ENCODE measurements at places on chromosomes 3 and 15.

DNA sequence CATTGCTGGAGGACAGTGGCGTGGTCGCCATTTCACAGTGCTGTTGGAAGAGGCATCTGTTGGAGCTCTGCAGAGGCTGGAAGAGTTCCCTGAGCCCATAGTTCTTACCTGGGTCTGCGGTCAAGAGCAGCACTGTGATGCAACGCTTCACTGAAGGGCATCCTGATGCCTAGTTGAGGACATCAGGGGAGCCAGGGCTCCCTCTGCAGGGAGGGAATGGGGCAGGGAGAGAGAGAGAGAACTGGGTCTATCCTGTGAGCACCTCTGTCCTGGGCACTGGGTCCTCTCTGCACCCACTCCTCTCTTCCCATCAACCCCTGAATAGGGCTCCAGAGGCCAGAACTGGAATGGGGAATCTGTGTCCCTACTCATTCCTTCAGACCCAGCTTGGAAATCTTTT lies 23.9 kb upstream of the MOBP start:
- no peak for DNase-seq

DNA sequence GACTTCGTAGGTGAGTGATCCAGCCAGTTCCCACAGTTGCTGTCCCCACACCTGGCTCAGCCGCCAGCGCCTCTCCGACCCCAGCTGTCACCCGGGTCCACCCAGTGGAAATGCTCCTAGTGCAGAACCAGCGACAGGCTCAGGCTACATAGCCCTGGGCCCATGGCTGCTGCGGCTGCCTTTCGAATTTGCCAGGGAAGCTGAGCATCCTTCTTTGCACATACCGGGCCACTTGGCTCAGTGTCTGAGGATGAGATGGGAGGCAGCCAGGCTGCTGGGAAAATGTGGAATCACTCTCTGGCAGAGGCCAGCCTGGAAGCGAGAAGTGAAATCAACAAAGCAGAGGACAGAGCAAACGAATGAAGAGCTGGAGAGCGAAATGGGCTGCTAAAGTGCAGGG lies 80.1 kb downstream of the ST8SIA2 start:
- no peak for DNase-seq

GRCh38 chr15:73367624-73368300 lies 996 bp downstream of the HCN4 start:
- no peak for DNase-seq

DNA sequence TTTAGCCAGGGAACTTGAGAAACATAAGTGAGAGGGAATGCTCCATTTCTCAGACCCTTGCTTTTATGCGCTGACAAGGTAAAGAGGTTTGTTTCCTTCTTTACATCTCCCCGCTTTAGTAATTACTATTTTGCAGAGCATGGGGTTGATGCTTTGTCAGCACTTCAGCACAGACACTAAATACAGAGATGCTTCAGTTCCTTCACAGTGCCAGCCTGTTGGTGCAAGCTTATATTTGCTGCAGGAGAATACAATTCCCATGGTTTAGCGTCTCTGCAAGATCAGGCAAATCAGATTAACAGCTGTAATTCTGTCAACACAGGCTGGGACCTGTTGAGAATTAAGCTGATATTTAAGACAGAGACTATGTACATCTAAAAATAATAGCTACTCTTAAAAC lies 2.9 kb downstream of the FMN1 start:
- no peak for DNase-seq

- no peak for DNase-seq
These were observed 158.6 kb upstream of the NR2E3 start for GRCh38 chr15:71651750-71652186.

DNA sequence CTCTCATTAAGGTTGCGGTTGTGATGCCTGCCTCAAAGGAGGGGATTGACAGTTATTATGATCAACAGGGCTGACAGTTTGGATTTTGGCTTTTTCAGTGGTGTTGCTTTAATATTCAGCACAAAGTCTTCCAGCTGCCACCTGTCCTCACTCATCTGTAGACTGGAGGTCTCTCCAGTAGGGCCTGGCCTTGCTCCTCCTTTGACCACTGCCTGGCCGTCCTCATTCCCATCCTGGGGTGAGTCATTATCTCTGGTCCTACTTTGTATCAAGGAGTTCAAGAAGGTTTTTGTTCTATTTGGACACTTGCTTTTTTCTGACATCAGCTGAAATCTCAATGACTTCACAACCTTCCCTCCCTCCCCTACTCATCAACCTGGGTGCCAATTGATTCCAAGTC lies 95.1 kb upstream of the ZPLD1 start:
- DNase-seq = no peak

DNA sequence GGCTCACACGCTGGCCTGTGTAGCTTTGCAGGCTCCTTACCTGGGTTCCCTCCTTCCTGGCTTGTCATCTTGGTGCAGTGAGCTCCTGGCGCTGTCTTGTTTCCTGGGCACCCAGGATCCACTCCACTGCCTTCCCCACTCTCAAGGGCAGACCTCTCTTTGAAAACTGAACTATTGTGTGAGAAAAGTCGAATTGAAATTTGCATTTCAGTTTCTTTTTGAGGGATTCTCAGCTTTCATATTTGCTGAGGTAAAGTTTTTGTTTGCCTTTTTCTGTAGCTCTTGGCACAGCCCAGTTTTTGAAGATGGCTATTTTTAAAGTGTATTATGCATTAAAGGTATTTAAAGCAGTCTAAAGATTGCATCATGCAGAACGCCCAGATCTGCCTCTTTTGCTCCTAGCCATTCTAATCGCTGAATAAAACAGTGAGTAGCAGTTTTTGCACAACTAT lies 70.1 kb downstream of the CCK start:
- DNase-seq = no peak

DNA sequence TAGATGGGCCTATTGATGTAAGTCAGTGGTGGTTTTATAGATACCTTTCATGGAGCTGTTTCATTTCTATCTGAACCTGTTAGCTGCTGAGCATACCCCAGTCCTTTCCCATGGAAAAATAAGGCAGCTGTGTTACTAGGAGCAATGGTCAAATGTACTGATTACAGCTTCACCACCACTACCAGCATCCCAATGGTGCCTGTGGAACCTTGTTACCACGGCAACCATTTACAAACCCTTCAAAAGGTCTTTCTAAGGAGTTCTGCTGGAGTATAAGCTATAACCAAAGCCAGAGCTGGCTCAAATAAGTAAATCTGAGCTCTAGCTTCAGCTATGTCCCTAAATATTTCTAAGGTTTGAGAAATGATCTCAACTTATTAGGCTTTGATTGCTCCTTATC lies 133.4 kb upstream of the ACP3 start:
- DNase-seq = no peak

DNA sequence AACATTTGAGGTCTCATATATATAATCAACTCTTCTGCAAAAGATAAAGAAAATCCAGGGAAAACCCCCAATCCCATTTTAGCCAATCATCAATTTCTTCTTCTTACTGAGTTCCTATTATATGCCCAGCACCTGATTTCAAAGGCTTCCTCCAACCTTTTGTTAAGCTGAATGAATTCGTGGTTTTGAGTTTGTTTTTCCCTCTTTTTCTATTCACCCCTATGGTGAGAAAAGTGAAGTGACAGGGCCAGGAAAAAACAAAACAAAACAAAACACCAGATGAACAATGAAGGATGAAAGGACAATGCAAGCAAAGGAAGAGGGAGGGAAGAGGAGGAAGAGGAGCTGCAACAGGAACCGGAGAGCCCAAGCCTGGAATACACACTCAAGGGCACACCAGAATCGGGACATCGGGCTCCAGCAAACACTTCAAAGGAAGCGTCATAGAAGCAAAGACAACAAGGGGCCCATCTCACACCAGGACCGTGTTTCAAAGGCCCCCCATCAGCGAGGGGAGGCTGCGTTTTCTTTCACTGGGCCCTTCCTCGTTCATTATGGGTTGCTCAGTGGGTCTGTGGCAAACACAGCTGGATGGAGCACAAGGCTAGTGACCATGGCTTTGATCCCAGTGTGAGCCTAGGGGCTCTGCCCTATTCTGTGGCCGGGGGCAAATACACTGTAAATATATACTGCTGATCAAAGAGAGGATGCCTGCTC lies 50.2 kb downstream of the VGLL4 start:
- DNase-seq = no peak

DNA sequence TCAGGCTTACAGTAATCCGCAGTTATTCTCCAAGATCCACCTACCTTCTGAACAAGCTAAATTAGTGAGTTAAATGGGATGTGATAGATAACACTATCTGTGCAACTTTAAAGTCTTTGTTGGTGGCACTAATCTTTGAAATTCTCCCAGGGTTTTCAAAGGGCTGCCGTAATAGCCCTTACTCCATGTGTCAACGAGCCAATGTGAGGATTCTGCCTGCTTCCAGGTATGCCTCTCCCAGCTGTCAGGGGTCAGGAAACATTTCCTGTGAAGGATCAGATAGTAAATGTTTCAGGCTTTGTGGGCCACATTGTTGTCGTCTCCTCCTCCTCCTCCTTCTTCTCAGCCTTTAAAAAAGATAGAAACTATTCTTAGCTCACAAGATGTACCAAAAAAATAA lies 20.2 kb upstream of the SCN5A start:
- DNase-seq = no peak

GRCh38 chr3:10162185-10162584 lies 2.5 kb upstream of the IRAK2 start:
- peak; percentile 46 for DNase-seq

- no peak for DNase-seq
These were observed 482.7 kb upstream of the MCTP2 start for GRCh38 chr15:93748710-93749109.

DNA sequence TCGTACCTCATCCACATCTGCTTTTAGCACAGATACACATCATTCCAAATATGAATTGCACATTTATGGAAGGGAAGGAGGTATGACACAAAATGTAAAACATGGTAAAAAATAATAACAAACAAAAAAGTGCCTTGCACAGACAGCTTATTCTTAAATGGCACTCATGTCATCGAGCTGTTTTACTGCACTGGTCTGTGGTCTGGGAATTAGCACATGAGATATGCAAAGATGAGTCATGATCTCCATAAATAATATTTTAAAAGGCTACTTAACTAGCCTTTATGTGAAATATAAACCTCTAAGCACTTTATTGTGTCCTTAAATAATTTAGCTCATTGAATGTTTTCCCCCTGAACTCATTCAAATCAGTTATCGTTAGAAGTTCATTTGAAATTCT lies 142.2 kb upstream of the ZNF385D start:
- no peak for DNase-seq

DNA sequence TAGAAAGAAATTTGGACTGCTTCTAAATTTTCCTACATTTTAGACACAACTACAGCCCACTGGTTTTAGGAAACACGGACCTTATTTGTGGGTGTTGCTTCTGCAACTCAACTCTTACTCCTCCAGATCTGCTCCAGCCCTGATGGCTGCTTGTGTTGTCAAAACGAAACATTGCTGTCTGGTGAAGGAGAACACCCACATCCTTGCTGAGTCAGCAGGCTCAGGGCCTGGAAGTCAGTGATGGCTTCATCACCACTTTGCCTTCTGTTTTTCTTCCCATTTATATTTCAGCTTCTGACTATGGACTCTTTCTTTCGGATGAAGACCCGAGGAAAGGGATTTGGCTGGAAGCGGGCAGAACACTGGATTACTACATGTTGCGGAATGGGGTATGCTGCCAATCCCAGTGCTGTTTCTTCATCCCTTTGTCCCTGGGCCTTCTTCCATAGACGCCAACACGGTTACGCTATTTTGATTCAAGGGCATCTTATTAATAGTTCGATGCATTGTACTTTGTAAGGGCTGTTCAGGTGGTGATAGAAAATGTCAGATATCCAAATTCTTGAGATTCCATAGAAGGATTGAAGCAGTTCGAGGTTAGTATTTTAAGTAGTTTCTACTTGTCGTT lies 392.6 kb upstream of the TPM1 start:
- DNase-seq = no peak

DNA sequence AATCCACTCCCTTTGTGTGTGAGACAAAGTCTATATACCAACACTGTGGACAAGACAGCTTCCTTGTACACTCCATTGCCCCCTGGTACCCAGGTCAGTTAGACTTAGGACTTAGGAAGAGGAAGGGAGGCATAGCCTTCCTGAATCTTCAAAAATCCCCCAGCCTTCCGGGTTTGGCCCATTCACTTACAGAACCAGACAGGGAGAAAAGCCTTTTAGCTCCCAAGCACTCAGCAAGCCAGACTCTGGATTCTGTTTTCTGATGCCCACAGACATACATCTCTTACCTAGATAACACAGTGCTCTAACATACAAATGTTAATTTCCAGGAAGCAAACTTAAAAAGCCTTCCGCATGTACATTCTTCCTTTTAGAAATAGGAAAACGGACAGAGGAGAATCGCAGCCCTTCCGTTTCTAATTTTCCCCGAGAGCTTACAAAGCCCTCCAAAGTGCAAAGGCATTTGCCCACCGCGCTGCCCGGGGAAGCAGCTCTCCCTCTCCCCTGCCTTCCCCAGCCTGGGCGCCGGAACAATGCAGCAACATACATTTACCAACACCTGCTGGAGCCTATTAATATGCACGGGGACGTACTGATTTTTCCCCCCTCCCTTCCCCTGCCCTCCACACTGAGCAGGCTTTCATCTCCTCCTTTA lies 442.0 kb downstream of the MAGI1 start:
- no peak for DNase-seq

- no peak for DNase-seq
These were observed 184.6 kb downstream of the DCLK3 start for GRCh38 chr3:36579746-36580145.

- DNase-seq = no peak
These were observed 15.9 kb downstream of the IGDCC3 start for GRCh38 chr15:65361708-65362459.

DNA sequence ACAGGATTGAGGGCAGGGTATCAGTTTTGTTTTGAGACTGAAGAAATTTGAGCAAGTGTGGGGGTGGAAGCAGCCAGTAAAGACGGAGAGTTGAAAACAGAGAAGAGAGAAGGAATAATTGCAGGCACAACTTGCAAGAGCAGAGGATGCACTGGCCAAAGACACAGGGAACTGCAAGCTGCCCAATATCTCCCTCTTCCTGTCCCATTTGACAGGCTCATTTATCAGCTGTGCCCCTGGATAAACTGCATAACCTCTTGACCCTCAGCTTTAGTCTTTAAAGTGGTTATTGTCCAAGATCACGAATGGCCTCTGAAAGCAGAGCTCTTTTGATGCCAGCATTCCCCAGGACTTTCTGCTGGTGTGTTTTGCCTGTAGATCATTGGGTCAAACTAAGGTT lies 5.0 kb upstream of the RAMAC start:
- DNase-seq = no peak

GRCh38 chr3:77191640-77192039 lies 151.7 kb downstream of the ROBO2 start:
- DNase-seq = no peak

DNA sequence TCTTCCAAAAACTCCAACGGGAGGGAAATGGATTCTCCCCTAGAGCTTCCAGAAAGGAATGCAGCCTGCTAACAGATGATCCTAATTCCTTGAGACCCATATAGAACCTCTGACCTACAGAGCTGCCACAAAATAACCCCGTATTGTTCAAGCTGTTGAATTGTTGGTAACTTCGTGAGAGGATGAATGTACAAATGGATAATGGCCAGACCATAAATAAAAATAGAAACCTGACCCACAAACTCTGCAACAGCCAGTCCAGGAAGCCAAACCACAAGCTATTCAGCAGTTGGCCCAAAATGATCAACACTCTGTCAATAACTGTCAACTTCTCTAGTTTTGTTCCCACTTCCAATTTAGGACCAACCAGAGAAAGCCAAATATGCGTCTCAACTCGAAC lies 414.0 kb upstream of the ZNF717 start:
- DNase-seq = no peak
